Breast epithelium (tissue), 4 donors: ENCODE measurements at places on chromosomes 16 and 17. TPM values are rescaled to one million over a fixed set of nuclear protein-coding genes. Genes with fewer than 3 reads are reported as not detected.

- no peak for DNase-seq
Observed at GRCh38 chr17:7490144-7490543, 6.0 kb downstream of the POLR2A start.

- DNase-seq: no peak
Observed at GRCh38 chr17:31313982-31314781, at the start of gene EVI2B. Gene EVI2B (minus strand): TSS chr17:31314054. CDS start chr17:31305609, 8,445 bp downstream.

DNA sequence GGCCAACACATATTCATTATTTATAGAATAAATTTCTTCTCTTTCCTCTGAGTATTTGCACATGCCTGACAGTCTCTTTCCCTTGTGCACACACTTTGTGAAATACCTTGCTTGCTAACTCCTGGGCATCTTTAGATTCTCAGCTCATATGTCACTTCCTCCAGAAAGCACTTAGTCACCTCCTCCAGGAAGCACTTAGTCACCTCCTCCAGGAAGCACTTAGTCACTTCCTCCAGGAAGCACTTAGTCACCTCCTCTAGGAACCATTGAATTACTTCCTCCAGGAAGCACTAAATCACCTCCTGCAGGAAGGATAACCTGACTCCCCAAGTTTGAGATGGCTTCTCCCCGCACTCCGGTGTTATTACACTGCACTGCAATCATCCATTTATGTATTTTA lies 462.5 kb upstream of the EEF2KMT start:
- no peak for DNase-seq

- DNase-seq: no peak
Observed at GRCh38 chr16:60727851-60728250, 1308.4 kb downstream of the CDH8 start.

DNA sequence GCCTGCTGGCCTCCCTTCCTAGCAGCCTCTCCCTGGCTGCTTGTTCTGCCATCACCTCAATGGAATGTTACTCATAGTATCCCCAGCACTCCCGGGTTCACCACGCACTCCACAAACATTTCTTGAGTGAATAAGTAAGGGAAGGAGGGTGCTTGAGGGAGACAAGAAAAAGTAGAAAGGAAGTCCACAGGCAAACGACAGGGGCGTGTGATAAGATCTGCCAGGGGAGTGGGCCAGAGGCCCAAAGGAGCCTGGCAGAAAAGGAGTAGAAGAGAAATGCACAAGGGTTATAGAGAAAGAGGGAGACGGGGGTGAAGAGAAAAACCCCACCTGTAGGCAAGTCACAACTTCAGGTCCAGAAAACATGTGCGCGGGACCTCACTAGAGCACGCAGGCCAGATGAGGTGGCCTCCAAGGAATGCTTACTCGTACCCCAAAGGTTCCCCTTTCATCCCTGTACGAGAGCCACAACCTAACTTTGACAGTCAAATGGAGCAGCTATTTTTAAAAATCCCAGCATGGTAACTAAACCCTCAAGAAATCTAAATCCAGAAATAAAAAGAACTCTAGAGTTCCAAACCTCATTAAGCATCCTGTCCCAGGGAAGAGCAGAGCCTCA lies 6.6 kb downstream of the ZDHHC7 start:
- no peak for DNase-seq

GRCh38 chr16:1667271-1667670 lies 10.8 kb upstream of the JPT2 start:
- DNase-seq: no peak

- DNase-seq: no peak
Observed at GRCh38 chr17:72503556-72503955, 382.7 kb downstream of the SOX9 start.

GRCh38 chr16:1908184-1908583 lies 10.0 kb downstream of the HS3ST6 start:
- DNase-seq: no peak

GRCh38 chr17:36185416-36185815 lies 9.0 kb upstream of the TBC1D3B start:
- DNase-seq: no peak

DNA sequence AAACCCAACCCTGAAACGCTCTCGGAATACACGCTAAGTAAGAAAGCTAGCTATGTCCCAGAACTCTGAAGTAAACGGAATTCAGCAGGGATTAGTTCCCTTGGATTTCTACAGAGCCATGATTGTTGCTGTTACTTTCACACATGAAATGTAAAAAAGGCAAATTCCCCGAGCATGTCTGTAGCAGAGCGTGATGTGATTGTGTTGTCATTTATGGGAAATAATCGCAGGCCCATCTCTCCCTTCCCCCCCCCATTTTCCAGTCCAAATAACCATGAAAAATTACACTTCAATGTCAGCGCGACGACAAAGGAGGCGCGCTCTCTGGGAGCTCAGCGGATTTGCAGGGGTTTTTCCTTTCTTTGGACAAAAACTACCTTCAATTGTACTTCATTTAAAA lies 209.0 kb downstream of the ZFHX3 start:
- DNase-seq: no peak

DNA sequence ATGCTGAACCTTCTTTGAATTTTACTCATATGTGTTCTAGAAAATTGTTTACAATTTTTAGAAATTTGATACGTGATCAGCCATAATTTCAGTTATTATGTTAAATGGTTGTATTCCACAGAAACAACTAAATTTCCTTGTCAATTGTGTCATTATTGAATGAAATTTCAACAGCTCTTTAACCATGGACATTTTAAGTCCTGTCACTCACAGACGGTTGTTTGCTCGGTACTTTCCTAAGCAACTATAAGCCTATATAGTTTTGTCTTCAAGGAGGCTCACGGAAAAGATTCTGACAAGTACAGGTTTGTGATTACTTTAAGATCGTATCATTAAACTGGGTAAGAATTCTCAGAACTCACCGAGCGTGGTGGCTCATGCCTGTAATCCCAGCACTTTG lies 31.8 kb downstream of the SLC39A11 start:
- no peak for DNase-seq

DNA sequence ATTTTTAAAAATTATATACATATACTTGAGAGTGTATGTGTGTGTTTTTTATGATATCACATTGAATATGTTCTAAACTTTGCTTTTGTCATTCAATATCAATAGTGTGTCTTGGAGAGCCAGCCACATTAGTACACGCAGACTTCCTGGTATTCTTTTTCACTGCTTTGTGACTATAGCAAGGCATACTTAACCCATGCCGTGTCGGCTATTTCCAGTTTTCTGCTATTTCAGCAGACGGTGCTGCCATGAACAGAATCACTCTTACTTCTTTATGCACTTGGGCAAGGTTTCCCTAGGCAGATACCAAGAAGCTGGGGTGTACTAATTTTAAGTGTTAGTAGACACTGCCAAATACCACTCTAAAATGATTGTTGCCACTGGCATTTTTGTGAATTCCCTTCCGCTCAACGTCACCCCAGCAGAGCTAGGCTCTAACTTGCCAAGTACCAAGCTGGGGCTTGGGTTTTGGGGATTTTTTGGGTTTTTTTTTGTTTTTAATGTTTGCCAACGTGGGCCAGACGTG lies 134.9 kb downstream of the SOCS1 start:
- no peak for DNase-seq

Gene OSGIN1
- total RNA-seq: 3.5 TPM

Gene CPHXL2
- total RNA-seq: not detected

Gene CTRB2
- not detected for total RNA-seq

Gene KCNH6
- total RNA-seq: not detected
